Hypothalamus (tissue), 51 donors: ENCODE measurements at places on chromosomes 5 and 9.

DNA sequence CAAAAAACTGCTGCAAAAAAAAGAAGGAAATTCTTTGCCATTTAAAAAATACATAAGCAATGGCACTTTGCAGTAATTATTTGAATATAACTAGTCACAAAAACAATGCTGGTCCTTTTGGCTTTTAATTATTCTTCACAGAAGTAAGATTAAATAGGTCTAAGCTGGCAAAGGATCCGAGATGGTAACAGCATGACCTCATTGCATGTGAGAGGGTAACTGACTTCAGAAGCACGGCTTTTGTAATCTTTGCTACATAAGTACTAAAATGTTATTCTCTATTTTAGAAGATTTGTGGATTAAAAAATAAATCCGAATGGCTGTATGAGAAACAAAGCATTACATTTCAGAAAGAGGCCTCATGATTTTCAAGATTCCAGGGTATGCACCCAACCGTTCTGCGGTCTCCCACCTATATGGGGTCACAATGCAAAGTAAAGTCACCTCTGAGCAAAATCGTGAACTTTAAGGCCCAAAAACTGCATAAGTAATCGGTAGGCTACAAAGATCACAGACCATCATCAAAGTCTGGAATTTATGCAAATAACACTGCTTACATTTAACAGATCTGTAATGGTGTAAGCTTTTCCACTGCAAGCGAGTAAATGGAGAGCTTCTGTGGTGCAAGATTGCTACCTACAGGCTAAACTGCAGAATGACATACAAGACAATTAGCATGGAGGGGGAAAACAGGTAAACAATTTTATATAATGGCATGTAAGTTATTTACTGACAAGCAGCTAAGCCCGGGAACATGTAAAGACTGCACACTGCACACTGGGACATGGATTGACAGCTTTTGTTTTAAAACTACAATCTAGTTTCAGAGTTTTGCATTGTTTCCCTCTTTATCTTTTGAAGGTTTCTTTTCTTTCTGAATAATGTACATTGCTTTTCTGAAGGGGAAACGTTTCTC lies 231.6 kb downstream of the SLF1 start:
- DNase-seq: no peak

GRCh38 chr9:26462751-26463150 lies 429.9 kb downstream of the CAAP1 start:
- no peak for DNase-seq

DNA sequence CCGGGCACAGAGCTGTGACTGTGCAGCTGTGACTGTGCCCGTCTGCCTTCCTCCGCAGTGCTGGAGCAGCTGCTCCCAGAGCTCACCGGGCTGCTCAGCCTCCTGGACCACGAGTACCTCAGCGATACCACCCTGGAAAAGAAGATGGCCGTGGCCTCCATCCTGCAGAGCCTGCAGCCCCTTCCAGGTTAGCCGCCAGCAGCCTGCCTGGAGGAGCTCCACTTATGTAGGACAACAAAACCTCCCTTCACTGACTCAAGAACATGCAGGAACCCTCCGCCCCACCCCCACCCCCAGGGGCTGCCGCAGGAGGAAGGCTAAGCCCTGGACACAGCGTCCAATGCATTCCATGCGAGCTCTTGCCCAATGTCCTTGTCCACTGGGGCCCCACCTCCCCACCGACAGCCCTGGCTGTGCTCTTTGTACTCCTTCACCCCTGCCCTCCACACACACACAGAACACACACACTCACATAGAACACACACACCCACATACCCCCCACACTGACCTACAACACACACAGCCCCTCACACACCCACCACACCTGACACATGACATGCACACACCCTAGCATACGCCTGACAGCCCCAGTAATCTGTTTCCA lies 27.9 kb downstream of the AFAP1L1 start:
- no peak for DNase-seq

- DNase-seq: no peak
Observed at GRCh38 chr9:80885894-80886293, 803.5 kb downstream of the TLE1 start.

DNA sequence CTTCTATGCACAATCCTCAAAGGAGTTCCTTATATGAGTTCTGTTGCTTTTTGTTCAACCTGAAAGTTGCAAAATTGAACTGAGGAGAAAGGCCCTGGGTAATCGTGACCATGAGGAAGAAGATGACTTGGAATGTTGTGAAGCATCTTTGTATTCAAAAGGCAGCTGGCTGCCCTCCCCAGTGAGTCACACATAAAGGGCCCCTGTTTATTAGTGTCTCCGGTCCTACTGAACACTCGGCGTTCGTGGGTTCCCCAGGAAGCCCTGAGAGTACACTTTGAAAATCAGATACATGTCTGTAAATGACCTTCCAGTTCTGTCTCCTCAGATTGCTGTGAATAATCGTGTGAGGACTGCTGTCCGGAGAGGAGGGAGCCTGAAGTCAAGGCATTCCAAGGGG lies 73.6 kb downstream of the C9orf153 start:
- no peak for DNase-seq

DNA sequence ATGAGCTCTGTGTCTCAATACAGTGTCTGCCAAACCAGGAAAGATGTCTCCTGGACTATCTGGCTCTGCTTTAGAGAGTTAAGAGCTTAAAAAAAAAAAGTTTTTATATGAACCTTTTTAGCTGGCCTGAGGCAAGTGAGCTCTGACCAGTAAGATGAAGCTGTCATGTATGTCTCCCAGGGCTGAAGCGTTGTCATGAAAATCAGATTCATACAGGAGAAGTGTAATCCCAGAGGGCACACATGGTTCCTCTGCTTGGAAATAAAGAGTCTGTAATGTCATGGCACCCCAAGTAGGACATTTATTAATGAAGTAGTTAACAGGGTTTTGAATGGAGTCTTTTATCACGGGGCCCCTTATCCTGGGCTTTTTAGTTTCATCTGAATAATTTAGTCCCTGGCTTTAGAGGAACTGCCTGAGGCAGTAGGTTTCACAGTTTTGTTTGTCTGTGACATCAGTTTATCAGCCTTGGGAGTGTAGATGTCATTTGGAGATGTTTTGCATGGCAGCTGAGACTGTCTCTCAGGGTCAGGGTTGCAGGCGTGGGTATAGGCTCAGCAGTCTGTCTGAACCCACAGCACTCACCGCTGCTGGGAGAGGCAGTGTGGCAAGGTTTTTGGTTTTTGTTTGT lies 223.3 kb downstream of the DIRAS2 start:
- DNase-seq: no peak

DNA sequence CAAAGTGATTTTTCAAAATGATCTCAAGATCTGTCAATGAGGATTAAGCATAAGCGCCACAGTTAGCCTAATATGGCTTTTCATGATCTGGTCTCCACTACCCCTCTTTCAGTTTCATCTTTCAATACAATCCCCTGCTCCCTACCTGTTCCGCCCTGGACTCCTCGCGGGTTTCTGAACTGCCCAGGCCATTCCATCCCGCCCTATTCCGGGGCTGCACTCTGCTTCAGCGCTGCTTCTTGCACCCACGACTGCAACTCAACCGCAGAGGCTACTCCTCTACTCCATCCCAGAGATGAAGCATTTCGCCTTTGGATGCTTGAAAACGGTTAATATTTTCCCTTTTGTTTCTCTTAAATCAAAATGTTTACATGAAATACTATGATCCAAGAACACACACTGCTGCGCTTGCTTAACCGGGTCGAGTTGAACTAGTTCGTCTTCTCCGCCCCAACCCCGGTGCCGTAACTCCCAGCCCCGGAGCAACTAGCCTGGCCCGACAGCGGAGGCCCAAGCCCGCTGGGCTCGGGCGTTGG lies 716 bp upstream of the OTULIN start:
- DNase-seq: no peak

- DNase-seq: no peak
Observed at GRCh38 chr9:15189481-15189880, 117.5 kb downstream of the TTC39B start.
